Left ventricle myocardium superior (tissue), 1 donor: ENCODE measurements at places on chromosomes 13 and 19.

GRCh38 chr19:48738557-48739403, 1.6 kb downstream of the RASIP1 start:
- peak; percentile 96 for DNase-seq

GRCh38 chr19:13913352-13913751, 7.4 kb downstream of the CC2D1A start:
- DNase-seq: no peak

GRCh38 chr19:15584541-15585115, 30.4 kb upstream of the CYP4F8 start:
- peak; percentile 87 for DNase-seq

- no peak for DNase-seq
Measured at GRCh38 chr13:31361673-31362072, 161.9 kb downstream of the B3GLCT start.

DNA sequence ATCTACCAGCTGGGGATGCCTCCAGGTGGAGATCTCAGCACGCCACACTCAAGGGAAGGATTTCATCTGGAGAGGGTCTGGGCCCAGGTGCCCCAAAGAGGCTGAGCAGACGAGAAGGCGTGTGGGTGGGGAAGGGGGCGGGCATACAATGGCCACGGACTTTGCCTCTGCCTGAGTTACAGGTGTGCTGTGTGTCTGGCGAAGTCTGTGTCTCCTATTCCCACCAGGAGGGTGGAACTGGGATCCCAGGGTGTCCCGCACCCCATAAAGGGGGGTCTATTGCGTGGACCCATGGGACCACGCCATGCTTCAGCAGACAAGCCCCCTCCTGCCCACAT, 3.6 kb downstream of the TLE2 start:
- DNase-seq: no peak

DNA sequence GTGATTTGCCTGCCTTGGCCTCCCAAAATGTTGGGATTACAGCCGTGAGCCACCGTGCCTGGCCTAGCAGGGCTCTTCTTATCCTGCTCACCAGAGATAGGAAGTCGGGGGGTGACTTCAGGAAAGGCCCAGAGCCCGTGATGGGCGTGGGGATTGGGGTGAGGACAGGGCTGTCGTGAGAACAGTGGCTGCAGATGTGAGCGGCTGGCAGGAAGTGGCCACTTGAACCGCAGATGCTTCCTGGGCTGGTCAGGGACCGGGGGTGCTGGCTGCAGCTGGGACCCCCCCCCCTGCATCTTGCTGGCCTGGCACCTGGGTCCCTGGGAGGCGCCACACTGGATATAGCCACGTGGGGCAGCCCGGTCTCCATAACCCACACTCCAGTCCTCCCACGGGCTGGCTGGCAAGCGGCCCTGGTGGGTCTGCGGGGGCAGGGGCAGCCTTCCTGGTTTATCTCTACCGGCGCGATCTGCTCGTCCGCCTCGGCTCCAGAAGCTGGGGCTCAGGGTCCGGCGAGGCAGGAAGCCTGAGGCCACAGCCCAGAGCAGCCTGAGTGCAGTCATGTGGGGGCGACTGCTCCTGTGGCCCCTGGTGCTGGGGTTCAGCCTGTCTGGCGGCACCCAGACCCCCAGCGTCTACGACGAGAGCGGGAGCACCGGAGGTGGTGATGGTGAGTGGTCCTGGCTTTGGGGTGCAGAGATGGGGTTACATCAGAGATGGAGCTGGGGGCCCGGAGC, at the start of gene F2RL3:
TSS of gene F2RL3 (plus strand) at position 371 of the 737 bp plus-strand sequence. CDS start at position 562, 191 bp downstream.
- DNase-seq: peak; percentile 68

DNA sequence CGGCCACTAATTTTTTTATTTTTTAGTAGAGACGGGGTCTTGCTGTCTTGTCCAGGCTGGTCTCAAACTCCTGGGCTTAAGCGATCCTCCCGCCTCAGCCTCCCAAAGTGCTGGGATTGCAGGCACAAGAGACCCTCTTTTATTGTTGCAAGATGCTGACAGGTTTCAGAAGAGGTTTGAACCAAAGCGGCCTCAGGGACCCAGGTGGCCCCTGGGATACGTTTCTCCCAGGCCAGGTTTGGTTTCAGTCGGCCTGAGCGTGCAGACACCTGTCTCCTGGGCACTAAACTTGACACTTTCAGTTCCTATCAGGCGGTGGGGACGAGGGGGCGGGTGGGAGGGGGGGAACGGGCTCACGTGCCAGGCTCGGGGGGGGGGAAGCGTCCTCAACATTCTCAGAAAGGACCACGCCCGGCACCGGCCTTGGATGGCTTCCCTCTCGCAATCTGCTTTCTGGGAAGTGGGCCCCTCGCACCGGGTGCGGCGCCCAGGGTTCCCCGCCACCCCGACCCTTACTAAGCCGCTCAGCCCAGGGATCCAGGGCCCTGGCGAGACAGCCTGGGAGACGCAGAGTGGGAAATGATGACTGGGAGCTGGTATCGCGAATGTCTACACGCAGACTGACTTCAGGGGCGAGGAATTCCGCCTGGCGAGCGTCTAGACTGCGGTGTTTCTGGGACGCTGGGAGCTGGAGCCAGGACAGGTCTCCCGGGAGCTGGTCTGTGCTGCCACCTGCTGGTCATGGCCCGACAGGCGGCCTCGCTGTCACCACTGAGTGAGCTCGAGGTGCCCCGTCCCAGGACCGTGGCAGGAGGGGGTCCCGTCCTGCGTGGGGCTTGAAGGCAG, 91.6 kb downstream of the GNG7 start:
- peak; percentile 96 for DNase-seq
